ENCODE measurements at places on chromosomes 3 and 15.

- DNase-seq: no peak
These were observed 74.7 kb downstream of the DNAJB8 start for GRCh38 chr3:128392021-128392420.

- no peak for DNase-seq
These were observed 468.9 kb upstream of the WNT5A start for GRCh38 chr3:55955891-55956477.

DNA sequence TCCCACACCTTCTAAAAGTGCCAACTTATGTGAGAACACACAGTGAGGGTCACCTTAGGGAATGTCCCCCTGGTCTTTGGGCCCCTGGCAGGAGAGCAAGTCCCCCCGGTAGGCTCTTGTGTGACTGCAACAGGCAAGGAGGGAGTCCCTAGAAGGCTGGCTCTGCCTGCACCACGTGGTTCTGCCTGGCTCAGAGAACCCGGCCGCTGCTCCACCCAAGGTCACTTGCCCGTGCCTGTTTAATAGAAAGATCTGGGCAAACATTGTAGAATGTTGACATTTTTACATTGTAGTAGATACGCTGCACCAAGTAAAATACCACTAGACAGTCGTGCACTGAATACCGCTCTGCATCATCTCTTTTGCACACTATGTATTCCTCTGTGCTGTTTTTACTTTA lies 21.9 kb downstream of the GABRA5 start:
- DNase-seq: no peak

- no peak for DNase-seq
These were observed 14.7 kb downstream of the FAM107A start for GRCh38 chr3:58562498-58562897.

- no peak for DNase-seq
These were observed 39.3 kb downstream of the FGF7 start for GRCh38 chr15:49462232-49462844.

GRCh38 chr3:17119201-17120072 lies 234.7 kb downstream of the PLCL2 start:
- DNase-seq: no peak

GRCh38 chr3:44021651-44022594 lies 219.8 kb upstream of the TOPAZ1 start:
- no peak for DNase-seq

- DNase-seq: no peak
These were observed 3.3 kb upstream of the IL17RC start for GRCh38 chr3:9913601-9914000.

GRCh38 chr15:68795298-68795848 lies 25.3 kb downstream of the ANP32A start:
- no peak for DNase-seq

DNA sequence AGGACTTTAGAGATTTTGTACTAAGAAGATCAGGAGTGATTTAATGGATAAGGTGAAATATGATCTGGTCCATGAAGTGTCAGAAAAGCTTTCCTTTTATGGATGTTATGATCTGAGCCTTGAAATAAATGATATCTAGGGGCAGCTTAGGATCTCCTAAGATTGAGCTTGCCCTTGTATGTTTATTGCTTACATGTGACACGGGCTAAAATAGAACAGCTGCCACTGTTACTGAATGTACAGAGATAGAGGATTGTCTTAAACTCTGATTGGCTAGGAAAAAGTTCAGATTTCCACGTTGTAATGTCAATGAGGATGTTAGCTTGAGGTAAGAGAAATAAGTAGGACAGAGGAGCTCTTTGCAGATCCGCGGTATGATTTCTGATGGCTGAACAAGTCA lies 8.8 kb downstream of the FYTTD1 start:
- no peak for DNase-seq

GRCh38 chr3:106065831-106066230 lies 197.0 kb upstream of the CBLB start:
- no peak for DNase-seq

GRCh38 chr3:14484741-14485140 lies 55.4 kb downstream of the GRIP2 start:
- DNase-seq: no peak

DNA sequence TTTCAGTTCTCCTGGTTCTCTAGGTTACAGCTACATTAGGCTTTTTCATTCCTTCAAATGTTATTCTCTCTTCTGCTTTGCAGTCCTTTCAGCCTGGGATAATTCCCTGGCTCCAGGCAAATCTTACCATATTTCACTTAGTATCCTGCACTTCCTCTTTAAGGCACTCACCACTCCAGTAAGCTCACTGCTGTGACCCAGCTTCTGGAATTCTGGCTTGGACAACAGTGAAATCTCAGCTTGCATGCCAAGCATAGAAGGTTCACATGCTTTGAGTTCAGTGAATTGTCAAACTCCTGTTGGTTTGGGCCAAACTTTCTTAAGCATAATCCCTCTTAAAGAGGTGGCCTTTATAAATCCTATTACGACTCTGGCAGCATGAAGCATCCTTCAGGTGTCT lies 69.4 kb downstream of the SCN10A start:
- no peak for DNase-seq

DNA sequence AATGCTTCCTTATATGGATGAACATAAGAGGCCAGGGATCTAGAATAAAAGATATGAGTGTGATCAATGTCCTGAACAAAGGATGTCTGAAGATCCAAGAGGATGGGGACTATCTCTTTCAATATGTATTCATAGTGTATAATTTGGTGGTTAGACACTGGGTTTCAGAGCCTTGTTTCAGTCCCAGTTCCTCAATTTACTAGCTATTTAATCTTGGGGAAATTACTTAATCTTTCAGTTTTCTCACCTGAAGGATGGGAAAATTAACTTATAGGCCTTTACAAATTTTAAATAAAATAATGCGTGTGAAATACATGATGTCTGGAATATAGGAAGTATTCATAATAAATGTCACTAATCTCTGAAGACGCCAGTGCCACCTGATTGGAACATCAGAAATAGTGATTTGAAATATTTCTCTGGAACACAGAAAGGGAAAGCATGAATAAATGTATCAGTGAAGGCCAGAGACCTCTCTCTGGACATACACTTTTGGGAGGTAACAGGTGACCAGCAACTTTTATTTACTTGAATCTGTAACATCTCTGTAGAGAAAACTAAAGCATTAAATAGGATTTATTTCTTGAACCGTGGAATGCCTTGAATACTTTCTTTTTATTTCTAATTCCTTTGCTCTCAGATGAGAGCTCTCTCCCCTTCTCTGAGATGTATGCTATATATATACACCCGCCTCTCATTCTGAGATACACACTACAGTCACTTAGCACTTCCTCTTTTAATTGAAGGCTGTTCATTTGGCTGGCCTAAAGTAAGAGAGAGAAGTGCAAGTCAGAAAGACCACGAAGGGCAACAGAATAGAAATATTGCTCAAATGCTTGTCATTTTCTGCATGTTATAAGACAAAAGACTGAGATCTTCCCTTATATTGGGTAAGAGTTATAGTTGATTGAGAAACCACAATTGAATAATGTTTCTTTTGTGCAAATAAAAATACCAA lies 407.1 kb downstream of the LSAMP start:
- DNase-seq: no peak

DNA sequence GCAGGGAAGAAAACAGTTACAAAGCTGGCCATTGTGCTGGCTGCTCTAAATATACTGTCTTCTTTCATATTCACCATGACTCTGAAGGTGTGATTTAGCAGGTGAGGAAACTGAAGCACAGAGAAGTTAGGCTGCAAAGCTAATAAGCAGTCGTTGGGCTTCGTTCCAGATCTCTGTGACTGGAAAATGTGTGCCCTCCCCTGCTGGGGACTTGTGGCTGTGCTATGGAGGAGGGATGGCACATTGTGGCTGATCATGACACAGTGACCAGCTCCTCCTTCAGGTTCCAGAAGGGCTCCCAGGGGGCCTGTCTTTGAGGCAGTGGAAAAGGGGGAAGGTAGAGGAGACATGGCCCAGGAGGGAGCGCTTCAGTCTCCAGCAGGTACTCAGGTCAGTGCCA lies 19.2 kb downstream of the PXK start:
- no peak for DNase-seq

GRCh38 chr3:47890828-47891612 lies 88.1 kb downstream of the DHX30 start:
- DNase-seq: no peak

- no peak for DNase-seq
These were observed 739.2 kb upstream of the NR2F2 start for GRCh38 chr15:95591270-95591669.

GRCh38 chr3:38968891-38969290 lies 82.9 kb downstream of the SCN11A start:
- DNase-seq: no peak

- DNase-seq: no peak
These were observed 88.6 kb upstream of the RASGRF1 start for GRCh38 chr15:79179108-79179561.
